ENCODE measurements at places on chromosomes 3 and 15. TPM values are rescaled to one million over a fixed set of nuclear protein-coding genes. Genes with fewer than 3 reads are reported as not detected.

The CLDN18 gene
- total RNA-seq: not detected

The INKA1 gene
- total RNA-seq: 1.3 TPM

The GOLGA8S gene
- total RNA-seq: not detected

GRCh38 chr3:53807117-53807810 is 39.0 kb downstream of the CHDH start:
- H3K4me1 ChIP-seq: no peaks in the 10 kb centered on the region
- DNase-seq: no peak
- no peak overlapping the region for H3K4me3 ChIP-seq
- no peaks in the 10 kb centered on the region for H3K36me3 ChIP-seq
- no peak overlapping the region for H3K27ac ChIP-seq
- H3K27me3 ChIP-seq: peaks cover 75% of the 10 kb centered on the region

GRCh38 chr3:39752751-39753150 is 56.7 kb upstream of the MYRIP start:
- H3K27me3 ChIP-seq: no peaks in the 10 kb centered on the region
- H3K36me3 ChIP-seq: no peaks in the 10 kb centered on the region
- H3K4me1 ChIP-seq: no peaks in the 10 kb centered on the region
- no peak overlapping the region for H3K27ac ChIP-seq
- no peak overlapping the region for H3K4me3 ChIP-seq

DNA sequence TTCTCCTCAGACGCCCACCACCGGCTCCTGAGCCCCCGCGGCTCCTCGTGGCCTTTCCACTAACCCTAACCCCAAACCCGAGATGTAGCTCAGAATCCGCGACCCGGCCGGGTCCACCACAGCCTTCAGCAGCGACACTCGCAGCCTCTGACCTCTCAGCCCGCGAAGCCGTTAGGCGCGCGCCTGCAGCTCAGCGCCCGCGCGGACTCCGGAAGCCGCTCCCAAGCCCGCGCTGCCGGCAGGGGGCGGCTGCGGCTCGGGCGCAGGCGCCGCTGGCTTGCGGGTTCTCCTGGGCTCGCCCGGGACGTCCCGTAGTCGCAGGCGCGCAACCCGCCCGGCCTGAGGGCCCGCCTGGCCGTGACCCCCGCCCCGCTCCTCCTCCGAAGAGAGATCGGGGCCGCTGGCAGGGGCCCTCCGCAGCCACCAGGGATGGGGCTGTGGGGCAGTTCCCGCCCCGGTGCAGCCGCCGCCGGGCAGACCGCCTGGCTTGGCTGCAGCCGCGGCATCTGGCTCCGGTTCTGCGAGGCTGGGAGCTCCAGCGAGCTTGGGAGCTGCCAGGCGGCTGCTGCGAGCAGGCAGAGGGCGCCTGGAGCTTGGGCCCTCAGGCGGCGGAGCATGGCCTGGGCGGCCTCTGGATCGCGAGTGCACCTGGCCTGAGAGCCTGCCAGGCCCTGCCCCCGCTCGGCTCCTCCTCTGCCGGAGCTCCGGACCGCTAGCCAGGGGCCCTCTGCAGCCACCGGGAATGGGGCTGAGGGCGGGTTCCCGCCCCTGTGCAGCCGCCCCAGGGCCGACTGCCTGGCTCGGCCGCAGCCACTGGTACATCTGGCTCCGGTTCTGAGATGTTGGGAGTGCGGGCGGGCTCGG is 120.7 kb downstream of the LMLN start:
- H3K36me3 ChIP-seq: no peaks in the 10 kb centered on the region
- DNase-seq: peak; percentile 87
- H3K4me3 ChIP-seq: peak overlapping the region; percentile 60
- no peak overlapping the region for H3K27ac ChIP-seq
- H3K27me3 ChIP-seq: peaks cover 74% of the 10 kb centered on the region

- no peaks in the 10 kb centered on the region for H3K36me3 ChIP-seq
- peaks cover 3% of the 10 kb centered on the region for H3K4me1 ChIP-seq
- no peak overlapping the region for H3K4me3 ChIP-seq
- no peak overlapping the region for H3K27ac ChIP-seq
- DNase-seq: no peak
These were observed 8.7 kb upstream of the PTX3 start for GRCh38 chr3:157427901-157428300.

DNA sequence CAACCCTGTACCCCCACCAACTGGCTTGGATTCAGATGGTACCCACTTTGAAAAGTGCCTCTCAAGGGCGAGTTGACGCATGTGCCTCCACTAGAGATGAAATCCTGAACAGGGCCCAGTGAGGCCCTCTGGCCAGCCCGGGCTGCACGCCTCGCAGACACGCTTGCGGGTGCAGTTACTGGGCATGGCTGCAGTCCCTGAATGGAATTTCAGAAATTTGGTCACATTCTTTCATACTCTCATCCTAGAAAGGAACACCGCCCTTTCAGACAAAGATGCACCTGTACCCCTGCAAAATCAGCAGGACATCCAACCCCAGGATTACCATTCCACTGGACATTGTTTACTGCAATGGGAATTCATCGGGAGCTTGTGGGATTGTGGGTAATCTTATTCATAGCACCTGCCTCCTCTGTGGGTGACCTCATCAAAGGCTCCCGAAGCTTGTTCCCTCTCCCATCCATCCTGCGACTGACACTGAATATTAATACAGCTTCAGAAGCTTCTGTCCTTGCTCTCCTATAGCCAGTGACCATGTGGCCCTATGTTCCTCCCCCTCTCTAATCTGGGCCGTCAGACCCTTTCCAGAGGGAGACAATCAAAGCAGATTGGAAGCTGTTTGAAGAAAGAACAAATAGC is 42.5 kb upstream of the TPM1 start:
- H3K4me3 ChIP-seq: no peak overlapping the region
- H3K27me3 ChIP-seq: no peaks in the 10 kb centered on the region
- no peak for DNase-seq
- H3K27ac ChIP-seq: no peak overlapping the region

DNA sequence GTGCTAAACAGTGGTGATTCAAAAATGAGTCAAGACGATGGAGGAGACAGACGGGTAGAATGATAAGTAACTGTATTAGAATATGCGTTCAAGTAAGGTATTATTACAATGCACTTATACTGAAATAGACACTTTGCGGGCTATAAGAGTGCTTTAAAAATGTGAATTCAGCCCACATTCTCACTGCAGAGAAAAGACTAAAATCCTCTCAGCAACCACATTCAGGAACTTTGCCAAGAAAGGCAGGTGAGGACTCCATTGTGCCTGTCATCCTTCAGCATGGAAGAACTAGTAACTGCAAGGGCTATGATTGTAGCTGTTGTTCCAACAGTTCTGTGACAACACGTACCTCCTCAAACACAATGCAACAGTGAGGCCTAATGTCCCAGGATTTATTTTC is 272.0 kb downstream of the RORA start:
- peaks cover 7% of the 10 kb centered on the region for H3K27me3 ChIP-seq
- DNase-seq: no peak
- H3K4me1 ChIP-seq: no peaks in the 10 kb centered on the region
- H3K4me3 ChIP-seq: no peak overlapping the region
- no peak overlapping the region for H3K27ac ChIP-seq

DNA sequence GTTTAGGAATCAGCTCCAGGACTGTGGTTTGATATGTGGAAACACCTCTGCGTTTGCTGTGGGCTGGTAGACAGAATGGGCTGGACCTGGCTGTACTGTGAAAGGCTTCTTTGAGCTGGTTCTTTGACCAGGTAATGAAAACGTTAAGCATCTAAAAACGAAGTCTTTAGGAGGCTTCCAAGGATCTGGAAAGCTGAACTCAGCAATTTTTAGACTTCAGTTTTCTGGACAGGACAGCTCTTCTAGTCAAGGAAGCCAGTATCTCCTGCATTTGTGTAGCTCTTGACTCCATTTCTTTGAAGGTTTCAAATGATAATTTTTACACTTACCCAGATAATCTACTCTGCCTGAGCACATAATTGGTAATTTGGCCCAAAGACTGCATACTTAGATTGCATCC is 25.5 kb downstream of the MAP2K1 start:
- no peak overlapping the region for H3K4me3 ChIP-seq
- no peak for DNase-seq
- no peak overlapping the region for H3K27ac ChIP-seq
- H3K4me1 ChIP-seq: no peaks in the 10 kb centered on the region
- no peaks in the 10 kb centered on the region for H3K27me3 ChIP-seq

- H3K4me1 ChIP-seq: no peaks in the 10 kb centered on the region
- no peak overlapping the region for H3K27ac ChIP-seq
- no peaks in the 10 kb centered on the region for H3K27me3 ChIP-seq
- H3K36me3 ChIP-seq: no peaks in the 10 kb centered on the region
These were observed 8.8 kb downstream of the PRICKLE2 start for GRCh38 chr3:64216274-64217147.
